Esophagus squamous epithelium (tissue), 5 donors: ENCODE measurements at places on chromosomes 4 and X.

DNA sequence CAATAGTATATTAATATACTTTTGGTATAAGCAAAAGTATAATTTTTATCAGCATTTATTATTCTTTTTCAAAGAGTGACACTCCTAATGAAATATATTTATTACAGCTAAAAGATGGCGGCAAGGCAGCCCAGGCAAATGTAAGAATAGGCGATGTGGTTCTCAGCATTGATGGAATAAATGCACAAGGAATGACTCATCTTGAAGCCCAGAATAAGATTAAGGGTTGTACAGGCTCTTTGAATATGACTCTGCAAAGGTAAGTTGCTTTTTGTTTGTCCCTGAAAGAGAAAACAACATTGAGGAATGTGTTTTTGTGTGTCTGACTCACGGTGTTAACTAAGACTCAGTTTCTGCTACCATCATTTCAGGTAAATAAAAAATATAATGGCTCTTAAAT, 71.9 kb downstream of the PDLIM5 start:
- DNase-seq = no peak

DNA sequence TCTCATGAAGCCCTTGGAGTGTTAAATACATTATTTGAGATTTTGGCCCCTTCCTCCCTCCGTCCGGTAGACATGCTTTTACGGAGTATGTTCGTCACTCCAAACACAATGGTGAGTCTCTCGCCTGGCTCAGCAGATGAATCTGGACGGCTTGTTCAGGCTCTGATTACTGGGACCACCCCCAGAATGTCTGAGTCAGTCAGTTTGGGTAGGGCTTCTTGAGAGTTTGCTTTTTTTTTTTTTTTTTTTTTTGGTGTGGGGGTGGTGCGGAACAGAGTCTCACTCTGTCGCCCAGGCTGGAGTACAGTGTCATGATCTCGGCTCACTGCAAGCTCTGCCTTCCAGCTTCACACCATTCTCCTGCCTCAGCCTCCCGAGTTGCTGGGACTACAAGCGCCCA, 62.4 kb upstream of the MSANTD1 start:
- no peak for DNase-seq

GRCh38 chr4:146346276-146346675, 131.9 kb downstream of the REELD1 start:
- DNase-seq = no peak

GRCh38 chrX:15055146-15055930, 182.1 kb downstream of the MOSPD2 start:
- DNase-seq = no peak

DNA sequence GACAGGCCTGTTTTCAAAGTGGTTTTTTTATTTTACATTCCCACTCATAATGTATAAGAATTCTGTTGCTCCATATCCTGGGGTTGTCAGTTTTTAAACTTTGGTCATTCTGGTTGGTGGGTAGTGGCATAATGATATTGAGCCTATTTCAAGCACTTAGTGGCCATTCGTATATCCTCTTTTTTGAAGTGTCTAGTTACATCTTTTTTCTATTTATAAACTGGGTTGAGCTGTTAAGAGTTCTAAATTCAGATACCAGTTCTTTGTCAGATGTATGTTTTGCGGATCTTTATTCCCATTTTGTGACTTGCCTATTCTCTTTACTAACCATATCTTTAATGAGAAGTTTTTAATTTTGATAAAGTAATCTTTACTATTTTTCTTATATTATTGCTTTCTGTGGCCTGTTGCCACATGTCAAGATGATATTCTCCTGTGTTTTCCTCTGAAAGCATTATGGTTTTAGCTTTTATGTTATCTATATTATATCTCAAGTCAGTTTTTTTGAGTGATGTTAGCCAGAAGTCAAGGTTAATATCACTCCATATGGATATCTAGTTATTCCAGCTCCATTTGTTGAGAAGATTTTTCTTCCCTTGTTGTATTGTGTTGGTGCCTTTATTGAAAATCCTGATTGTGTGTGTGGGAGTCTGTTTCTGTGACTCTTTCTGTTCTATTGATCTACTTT, 110.9 kb downstream of the FHIP1A start:
- no peak for DNase-seq

DNA sequence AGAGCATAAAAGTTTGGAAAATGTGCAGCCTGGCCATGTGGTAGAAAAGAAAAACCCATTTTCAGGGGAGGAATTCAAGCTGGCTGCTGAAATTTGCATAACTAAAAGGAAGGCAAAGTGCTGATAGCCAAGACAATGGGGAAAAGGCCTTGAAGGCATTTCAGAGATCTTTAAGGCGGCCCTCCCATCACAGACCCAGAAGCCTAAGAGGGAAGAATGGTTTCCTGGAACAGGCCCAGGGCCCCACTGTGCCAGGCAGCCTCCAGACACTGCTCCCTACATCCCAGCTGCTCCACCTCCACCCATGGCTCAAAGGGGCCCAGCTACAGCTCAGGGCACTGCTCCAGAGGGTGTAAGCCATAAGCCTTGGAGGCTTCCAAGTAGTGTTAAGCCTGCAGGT, 158.0 kb upstream of the PRDX4 start:
- no peak for DNase-seq

GRCh38 chrX:9770319-9770718, 4.7 kb upstream of the GPR143 start:
- no peak for DNase-seq

GRCh38 chrX:153948847-153949805, 4.7 kb upstream of the RENBP start:
- no peak for DNase-seq

DNA sequence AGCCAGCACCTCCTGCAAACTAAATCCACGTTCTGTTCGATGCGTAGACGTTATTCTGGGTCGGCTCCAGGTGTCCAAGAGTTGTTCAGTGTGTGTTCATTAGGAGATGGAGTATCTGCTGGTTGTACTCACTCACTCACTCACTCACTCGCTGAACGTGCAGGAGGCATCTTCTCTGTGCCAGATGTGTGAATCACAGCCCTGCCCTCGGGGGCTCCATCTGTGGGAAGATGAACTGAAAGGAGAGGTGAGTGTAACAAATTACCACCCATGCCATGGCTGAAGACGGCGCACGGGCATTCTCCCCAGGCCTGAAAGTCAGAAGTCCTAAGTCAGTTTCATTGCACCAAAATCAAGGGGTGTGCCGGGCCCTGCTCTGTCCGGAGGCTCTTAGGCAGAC, 16.1 kb downstream of the NSG1 start:
- no peak for DNase-seq

DNA sequence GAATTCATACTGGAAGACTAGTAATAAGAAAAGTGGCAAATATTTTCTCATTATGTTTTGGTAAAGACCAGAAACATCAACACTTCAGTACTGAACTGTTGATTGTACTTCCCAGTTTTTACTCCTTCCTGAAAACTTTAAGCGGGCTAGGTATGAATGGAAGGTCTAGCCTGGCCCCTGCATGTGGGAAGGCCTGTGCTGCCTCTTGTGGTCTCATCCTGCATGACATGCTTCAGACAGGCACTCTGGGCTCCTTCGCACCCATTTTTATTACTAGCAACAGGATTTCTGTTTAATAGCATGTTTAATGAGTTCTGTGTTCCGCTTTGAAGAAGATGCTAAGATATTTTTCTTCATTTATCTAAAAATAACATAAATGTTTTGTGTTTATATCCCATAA, 279.1 kb downstream of the ANK2 start:
- DNase-seq = no peak

DNA sequence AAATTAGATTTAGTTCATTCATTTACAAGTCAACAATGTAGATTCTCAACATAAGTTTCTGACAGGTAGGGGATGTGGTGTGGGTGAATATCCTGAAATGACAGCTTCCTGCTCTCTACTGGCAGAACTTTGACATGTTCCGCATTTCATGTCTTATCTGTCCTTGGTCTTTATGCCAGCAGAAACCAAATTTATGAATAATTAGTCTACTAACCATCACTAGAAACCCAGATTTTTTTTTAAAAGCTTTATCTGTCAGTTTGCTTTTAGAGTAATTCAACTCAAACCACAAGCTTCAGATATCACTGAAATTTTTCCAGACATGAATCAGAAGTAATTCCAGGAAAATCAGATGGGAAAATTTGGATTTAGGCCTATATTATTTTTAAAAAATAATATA, 17.9 kb downstream of the COQ2 start:
- DNase-seq = no peak

GRCh38 chr4:11198516-11199305, 230.0 kb downstream of the HS3ST1 start:
- DNase-seq = no peak

GRCh38 chrX:13177921-13178566, 133.6 kb upstream of the FAM9C start:
- no peak for DNase-seq

- DNase-seq = no peak
Observed at GRCh38 chrX:38699696-38700095, 101.6 kb upstream of the MID1IP1 start.

GRCh38 chrX:44844204-44844603, 383 bp downstream of the DUSP21 start:
- no peak for DNase-seq

- no peak for DNase-seq
Observed at GRCh38 chr4:7554905-7555304, 120.2 kb upstream of the PSAPL1 start.

DNA sequence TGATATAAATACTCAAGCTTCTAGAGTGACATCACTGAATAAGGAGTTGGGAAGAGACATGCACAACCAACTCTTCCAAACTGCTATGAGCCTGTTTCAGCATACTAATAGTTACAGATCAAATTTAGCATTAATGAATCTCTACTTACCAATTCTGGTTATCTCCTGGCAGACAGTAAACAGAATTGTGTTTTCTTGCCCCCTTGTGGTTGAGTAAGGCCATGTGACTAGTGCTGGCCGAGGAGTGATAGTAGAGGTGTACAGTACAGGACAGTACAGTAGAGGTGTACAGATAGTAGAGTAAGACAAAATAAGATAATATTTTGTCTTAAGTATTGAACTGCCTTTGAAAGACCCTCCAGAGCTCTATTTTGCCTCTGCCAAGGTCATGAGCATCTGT, 681.4 kb downstream of the GABRG1 start:
- DNase-seq = no peak

DNA sequence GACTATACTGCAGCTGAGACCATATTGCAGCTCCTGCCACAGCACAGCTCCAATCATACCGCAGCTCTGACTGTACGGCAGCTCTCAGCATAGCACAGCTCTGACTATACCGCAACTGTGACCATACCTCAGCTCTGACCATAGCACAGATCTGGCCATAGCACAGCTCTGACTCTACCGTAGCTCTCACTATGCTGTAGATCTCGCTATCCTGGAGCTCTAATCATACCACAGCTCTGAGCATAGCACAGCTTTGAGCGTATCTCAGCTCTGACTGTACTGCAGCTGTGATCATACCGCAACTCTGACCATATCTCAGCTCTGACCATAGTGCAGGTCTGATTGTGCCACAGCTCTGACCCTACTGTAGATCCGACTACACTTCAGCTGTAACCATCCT, 139.2 kb downstream of the ASMT start:
- no peak for DNase-seq

- DNase-seq = no peak
Observed at GRCh38 chr4:184097241-184097605, 120.5 kb downstream of the ENPP6 start.

GRCh38 chr4:107518076-107518475, 202.0 kb downstream of the PAPSS1 start:
- no peak for DNase-seq

GRCh38 chr4:2924765-2925301, 38.4 kb downstream of the NOP14 start:
- no peak for DNase-seq

GRCh38 chr4:102625232-102625930, 124.2 kb downstream of the NFKB1 start:
- DNase-seq = no peak

DNA sequence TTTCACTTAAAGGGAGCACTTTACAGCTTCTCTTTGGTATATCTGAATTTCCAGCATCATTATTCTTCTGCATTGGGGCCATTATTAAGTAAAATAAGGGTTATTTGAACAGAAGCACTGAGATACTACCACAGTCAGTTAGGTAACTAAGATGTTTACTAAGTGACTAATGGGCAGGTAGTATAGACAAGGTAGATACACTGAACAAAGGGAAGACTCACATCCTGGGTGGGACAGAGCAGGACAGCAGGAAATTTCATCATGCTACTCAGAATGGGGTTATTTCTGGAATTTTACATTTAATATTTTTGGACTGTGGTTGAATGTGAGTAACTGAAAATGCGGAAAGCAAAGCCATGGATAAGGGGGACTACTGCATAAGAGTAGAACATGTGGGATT, 316.0 kb downstream of the CCSER1 start:
- DNase-seq = no peak

- no peak for DNase-seq
Observed at GRCh38 chr4:163707873-163708272, 213.4 kb downstream of the TMA16 start.
